ENCODE measurements at places on chromosomes 1 and 21.

GRCh38 chr1:17360272-17360956 is 11.6 kb upstream of the PADI6 start:
- no peak for DNase-seq

- no peak for DNase-seq
Measured at GRCh38 chr21:46554431-46555224, 50.3 kb downstream of the S100B start.

GRCh38 chr1:22832414-22832786 is 121.8 kb downstream of the EPHB2 start:
- no peak for DNase-seq

DNA sequence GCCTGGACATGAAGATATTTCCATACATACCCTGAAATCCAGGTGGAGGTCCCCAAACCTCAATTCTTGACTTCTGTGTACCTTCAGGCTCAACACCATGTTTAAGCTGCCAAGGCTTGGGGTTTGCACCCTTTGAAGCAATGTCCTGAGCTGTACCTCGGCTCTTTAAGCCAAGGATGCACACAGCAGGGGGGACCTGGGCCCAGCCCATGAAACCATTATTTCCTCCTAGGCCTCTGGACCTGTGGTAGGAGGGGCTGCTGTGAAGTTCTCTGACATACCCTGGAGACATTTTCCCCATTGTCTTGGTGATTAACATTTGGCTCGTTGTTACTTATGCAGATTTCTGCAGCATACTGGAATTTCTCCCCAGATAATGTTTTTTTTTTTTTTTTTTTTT is 184.3 kb upstream of the RGS18 start:
- no peak for DNase-seq

DNA sequence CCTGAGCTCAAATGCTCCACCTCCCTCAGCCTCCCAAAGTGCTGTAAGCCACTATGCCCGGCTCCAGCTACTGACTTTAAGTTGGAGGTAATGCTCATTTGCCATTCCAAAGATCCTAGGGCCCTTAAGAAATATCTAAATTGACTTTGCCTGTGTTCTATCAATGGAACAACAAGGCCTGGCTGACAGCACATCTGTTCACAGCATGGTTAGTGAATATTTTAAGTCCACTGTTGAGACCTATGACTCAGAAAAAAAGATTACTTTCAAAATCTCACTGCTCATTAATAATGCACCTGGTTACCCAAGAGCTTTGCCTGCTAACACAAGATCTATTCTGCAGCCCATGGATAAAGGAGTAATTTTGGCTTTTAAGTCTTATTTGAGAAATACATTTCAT is 3.5 kb upstream of the SSX2IP start:
- no peak for DNase-seq

DNA sequence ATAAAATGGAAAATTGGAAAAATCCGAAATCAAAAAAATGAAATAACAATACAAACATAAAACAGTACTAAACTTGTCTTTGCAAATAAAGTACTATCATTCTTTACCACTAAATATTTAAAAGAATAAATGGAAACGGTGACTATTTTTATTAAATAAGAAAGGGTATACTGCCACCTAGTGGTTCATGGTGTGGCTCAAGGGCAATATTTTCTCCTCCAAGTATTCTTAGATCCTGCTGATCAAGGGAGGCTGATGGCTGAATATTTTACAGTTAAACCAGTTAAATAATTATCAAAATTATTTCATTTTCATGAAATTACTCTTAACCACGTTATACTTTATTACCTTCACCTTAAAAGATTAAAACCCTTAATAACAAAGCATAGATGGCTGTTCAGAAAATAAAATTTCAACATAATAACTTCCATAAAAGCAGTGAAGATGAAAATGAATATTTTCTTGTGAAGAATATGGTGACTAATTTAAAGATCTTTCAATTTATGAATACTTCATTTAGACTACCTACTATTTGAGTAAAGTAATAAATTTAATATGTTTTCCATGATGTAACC is 1793.9 kb downstream of the NCAM2 start:
- no peak for DNase-seq

DNA sequence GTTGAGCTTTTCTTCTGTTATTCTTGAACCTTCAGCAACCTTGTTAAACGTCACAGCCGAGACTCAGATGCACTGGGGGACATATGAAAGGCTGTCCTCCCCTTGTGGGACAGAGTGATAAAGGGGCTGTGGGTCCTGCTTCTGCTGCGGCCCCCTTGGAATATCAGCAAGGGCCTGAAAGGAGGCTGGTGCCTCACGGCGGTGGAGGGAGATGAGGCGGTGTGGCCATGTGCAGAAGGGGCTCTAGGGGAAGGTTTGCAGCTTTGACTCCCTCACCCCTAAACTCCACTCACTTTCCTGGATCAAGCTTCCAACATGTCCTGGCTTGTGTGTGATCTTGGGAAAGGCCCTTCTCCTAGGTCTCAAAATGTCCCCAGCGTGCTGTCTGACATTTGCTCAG is 270.7 kb upstream of the CSF3R start:
- DNase-seq, result no peak

GRCh38 chr21:25963181-25963580 is 207.4 kb downstream of the APP start:
- DNase-seq, result no peak

DNA sequence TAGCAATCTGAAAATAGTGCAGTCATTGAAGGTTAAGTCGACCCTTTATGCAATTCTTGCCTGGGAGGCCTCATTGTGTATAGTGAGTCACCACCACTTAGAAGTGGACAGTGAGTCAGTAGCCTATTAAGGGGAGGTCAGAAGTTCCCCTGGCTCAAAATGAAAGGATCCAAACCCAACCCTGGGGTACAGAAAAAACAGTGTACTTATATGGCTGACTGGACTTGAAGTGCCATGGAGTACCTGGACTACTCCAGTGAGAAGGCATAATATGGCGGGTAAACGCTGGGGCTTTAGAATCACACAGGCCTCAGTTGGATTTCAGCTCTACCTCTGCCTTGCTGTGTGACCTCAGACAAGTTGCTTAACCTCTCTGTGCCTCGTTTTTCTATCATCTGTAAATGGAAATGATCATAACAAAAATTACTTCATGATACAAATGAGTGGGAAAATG is 2.2 kb upstream of the BCL9 start:
- peak; percentile 50 for DNase-seq

GRCh38 chr1:115671176-115671934 is 29.6 kb downstream of the VANGL1 start:
- no peak for DNase-seq

- DNase-seq, result no peak
Measured at GRCh38 chr21:42418886-42419285, 15.2 kb downstream of the UBASH3A start.

GRCh38 chr1:186494832-186495271 is 33.9 kb upstream of the PDC start:
- DNase-seq, result no peak

- DNase-seq, result peak; percentile 36
Measured at GRCh38 chr1:38064197-38064903, 17.8 kb upstream of the POU3F1 start.

DNA sequence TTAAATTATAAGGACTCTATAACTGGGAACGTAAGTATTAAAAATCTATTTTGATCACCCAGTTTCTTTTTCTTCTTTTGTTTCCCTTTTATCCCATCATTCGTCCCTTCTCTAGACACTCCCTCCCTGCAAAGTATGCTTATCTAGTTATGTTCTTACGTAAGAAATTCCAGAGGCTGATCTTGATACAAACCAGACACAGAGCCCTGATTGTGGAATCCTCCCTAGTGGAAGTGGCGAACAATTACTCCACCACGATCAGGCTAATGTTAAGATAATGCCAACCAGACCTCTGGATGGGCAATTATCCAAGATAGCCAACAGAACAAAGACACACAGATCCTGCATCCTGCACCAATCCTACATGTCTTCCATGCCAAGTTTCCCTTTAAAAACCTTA is 1557.4 kb downstream of the PLA2G4A start:
- DNase-seq, result no peak
